ENCODE measurements at places on chromosomes 5 and 9.

GRCh38 chr5:6961837-6962635 lies 248.8 kb downstream of the TENT4A start:
- DNase-seq: no peak

DNA sequence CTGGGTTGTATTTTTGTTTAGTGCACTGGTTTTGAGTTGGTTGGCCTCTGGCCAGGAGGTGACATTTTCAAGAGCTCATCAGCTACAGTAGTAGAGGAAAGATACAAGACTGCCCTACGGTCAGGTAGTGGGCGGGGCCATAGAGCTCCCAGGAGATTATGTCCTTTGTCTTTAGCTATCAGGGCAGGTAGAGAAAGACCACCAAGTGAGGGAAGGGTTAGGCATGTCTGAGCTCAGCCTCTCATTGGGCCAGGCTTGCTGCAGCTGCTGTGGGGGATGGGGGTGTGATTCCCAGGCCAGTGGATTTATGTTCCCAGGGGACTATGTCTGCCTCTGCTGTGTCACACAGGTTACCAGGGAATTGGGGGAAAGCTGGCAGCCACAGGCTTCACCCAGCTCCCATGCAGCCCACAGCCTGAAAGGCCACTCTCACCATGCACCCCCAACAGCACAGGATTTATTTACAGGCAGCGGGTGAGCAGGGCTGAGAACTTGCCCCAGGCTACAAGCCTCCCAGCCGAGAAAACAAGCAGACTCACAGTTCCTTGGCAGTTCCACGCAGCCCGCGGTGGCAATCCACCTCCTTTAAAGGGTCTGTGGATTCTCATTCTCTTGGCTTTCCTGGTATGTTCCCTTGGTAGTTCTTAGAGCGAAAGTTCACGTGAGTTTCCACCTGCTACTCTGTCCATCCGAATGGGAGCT lies 37.5 kb upstream of the BOD1 start:
- DNase-seq: no peak

DNA sequence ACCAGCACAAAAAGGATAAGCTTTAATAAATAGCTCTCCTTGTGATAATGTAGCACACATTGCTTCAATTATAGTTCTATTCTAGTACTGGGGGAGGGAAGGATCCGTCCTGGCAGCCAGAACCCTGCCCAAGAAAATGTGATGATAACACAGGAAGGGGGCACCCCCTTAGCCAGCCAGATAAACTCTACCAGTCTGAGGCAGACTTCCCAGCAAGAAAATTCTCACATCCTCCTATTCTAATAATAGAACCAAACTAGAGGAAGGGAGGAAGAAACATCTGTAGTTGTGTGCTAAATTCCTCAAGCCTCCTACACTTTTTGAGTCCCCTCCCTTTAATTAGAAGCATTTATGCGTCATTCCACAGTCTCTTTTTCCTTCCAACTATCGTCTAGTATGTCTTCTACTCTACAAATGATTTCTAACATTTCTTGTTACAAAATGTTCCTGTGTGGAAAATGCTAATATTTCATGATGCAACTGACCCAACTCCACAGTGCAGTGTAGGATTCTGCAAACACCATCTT lies 261.0 kb downstream of the SEMA5A start:
- peak; percentile 82 for DNase-seq

- peak; percentile 65 for DNase-seq
Observed at GRCh38 chr5:151664694-151665585, 21.8 kb downstream of the SPARC start.

DNA sequence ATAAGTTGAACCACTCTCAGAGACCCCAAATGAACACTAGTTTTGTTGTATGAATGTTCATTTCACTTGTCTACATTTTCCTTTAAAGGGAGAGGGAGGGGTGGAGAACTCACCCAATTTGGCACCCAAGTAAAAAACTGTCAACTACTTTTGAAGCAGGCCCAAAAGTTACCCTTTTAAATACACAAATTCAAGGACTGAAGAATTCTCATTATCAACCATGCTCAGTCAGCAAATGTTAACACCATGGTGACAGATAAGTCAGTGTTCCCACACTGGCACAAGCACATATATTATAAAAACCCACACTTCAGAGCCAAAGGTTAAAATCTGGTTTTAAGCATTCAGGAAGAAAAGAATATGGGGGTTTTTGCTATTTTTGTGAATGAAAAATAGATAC lies 31.6 kb downstream of the CSNK1A1 start:
- DNase-seq: no peak

DNA sequence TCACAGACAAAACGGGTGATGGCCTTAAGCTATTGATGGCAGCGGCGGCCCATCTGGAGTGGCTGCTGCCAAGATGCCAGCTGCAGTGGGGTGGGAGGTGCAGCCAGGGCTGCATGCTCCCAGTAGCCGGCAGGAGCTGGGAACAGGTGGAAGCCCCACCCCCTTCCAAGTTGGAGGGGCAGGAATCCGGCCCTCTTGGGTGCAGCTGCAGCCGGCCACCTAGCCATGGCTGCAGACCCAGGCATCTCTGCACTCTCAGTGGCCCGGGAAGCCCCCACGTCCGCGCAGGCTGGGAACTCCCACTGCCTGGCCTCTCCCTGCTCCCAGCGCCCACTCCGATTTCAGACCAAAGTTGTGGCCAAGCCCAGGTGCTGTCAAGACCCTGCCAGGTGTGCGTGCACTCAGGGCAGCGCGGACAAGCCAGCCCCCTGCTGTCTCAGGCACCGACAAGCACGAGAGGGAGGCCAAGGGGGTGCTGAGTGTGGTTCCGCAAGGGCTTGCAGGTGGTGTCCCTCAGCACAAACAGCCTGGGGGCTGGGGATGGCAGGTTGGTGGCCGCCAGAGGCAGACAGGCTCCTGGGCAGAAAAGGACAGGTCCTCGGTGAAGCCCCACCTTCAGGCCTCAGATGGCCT lies 115.1 kb upstream of the TSLP start:
- no peak for DNase-seq

DNA sequence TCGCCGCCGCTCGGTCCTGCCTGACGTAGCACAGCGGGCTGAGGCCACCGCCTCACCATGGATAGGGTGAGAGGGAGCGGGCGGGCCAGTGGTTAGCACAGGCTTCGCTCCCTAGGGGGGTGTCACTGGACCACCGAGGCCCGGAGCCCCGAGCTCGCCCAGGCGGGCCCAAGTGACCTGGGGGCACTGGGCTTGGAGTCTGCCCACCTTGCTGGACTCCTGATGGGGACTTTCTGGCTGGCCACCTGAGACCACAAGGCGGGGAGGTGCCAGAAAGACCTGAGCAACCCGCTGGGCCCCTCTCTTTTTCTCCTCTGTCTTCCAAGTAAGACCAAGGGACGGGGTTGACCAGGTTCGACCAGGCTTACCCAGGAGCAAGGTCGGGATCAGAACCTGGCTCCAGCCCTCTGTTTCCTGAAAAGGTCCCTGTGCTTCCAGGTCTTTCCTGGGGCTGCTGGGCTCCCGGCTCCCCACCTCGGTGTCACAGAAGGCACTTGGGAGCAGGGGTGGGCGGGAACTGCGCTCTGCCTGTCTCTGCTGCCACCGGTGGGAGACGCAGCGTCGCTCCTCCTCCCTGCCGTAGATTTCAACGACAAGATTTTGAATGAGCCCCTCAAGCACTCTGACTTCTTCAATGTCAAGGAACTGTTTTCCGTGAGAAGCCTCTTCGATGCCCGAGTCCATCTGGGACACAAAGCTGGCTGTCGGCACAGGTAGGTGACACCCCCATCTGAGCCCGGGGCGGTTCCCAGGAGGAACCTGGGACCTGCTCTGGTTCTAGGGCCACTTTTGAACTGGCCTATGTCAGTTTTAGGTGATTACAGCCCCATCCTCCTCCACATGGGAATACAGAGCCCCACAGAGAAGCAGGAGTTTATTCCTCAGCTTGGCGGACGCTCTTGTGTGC lies 1.0 kb downstream of the MRPS2 start:
- no peak for DNase-seq

- DNase-seq: no peak
Observed at GRCh38 chr9:14168381-14168780, 145.6 kb downstream of the NFIB start.

DNA sequence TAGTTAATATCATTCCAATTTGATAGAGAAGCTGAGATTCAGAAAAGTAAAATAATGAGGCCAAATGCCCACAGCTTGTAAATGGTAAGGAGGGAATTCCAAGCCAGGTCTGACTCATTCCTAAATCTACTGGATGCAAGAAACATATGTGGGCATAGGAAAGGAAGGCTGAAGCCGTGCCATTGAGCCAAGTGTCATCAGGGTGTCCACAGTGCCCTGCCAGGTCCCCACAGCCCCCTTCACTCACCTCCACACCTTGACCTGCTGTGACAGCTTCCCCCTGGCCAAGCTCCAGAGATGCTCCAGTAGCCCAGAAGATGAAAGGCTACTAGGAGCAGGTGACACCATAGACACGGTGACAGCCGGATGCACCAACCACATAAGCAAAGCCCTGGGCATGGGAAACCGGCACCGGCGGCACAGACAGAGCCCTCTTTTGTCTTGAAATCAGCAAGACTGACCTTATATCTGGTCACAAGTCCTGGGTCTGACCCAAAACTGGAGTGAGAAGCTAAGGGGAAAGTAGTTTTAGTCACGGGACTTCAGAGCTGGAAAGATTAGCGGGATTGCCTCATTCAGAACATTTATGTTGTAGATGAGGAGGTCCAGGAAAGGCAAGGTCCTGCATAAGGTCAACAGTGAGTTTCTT lies 20.1 kb upstream of the FAT2 start:
- DNase-seq: no peak

DNA sequence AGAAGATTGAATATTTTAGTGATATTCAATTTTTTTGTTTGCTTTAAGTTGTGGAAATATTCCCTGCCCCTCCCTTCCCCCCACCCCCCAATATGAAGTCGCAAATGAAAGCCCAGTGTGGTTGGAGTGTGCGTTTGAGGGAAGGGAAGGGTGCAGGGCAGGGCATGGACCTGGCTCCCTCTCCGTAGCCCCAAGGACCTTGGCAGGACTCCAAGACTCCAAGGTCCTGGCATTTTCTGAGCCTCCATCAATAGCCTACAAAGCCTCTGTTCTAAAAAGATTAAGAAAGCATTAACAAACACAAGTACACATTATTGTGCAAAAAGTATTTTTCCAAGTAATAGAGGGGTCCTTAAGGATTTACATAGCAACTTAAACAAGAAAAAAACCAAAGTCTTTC lies 38.8 kb upstream of the PTPN3 start:
- no peak for DNase-seq

DNA sequence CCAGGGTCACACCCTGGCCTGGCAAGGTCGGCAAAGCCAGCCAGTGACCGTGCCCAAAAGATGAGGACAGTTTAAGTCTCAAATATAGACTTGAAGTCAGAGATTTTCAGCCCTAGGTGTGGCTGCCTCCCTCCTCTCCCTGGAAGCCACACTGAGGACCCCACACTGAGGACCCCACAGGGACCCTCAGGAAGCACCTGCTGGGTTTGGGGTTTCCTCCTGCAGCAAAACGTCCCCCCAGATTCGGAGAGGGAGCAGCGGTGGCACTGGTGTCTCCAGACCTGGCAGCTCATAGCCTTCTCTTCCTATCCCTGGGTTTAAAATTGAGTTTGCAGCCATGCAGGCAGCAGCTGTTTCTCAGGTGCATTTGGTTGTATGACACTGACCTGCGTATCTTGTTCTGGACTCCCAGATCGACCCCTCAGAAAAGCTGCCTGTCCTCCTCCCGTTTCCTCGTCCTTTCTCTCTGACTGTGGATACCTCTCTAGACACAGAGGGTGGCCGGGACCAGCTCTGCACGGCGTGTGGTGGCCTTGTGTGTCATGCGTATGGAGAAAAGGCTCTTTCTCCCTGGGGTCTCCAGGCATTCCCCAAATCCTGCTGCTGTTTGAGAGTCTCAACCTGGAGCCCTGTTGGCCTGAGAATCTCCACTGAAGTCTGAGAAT lies 36.6 kb downstream of the MRPL36 start:
- DNase-seq: no peak

DNA sequence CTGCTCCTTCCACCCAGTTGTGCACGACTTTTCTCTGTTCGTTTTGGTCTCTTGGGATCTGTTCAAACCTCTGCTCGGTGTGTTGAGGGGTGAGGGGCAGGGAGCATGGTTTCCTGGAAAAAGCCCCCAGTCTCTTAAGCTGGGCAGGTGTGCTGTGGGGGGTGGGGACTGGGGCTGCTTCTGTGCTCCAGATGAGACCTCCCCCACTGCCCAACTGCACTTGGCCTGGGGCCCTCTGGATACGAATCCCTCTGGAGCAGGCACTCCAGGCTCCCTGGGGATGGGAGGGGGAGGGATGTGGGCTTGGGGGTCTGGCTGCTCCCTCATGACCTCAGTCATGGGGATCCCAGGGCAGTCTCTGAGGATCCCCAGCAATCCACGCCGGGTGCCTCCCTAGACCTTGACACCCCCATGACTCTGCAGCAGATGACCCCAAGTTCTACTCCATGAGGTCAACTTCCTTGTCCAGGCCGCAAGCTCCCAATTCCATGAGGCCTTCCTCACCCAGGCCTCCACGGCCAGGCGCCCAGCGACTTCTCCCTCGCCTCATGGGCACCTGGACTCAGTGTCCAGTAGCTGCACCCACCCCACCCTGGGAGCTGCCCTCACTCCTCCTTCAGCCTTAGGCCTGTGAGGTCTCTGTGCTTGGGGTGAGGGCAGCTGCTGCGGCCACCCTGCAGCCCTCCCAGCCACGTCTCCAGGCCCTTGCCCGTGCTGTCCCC lies 5.9 kb upstream of the AHRR start:
- no peak for DNase-seq

DNA sequence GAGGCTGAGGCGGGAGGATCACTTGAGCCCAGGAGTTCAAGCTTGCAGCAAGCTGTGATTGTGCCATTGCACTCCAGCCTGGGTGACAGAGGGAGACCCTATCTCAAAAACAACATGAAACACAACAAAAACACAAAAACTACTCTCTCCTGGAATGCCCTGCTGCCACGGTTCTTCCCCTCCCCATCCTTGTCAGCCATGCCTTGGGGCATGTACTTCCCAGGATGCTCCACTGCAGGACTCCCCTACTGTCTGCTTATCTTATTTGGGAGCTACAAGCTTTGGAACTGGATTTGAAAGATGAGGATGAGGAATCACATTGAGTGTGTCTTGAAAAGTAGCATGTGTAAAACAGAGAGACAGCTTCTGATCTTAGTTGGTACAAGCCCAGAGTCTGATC lies 40.1 kb upstream of the KIAA1958 start:
- DNase-seq: no peak

DNA sequence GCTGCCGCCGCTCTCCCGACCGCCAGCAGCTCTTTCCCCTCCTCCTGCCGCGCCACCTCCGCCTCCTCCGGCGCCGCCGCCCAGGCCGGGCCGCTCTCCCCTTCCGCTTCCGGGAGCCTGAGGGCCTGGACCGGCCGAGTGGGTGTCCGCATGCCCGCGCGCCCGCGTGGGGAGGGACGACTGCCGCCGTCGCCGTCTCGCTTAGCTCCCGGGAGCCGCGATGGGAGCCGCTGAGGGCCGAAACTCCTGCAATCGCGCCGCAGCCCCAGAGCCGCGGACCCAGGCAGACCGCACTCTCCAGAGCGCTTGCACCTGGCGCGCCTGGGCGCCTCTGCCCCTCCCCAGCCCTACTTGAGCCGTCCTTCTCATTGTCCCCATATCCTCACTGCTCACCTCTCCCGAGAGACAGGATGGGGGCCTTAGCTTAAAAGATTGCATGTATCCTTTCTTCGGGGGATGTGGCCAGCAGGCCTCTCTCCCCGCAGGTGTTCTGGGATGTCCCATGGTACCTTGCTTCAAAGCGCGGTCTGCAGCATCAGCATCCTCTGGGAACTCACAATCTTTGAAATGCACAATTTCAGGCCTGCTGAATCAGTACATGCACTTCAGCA lies at the start of gene ZDHHC21:
ZDHHC21 (minus strand) TSS at position 182 of the 611 bp plus-strand sequence. CDS start 19,092 bp downstream, outside the sequence.
- peak; percentile 61 for DNase-seq
